ENCODE measurements at places on chromosomes 7 and 10. TPM values are rescaled to one million over a fixed set of nuclear protein-coding genes. Genes with fewer than 3 reads are reported as not detected.

The C10orf71 gene
- total RNA-seq, result not detected

The TBRG4 gene
- total RNA-seq, result 117 TPM

The INMT gene
- 3.2 TPM for total RNA-seq

The ARMH3 gene
- 15.8 TPM for total RNA-seq

The SLC13A1 gene
- total RNA-seq, result 26.2 TPM

The DKK1 gene
- total RNA-seq, result not detected

The NUB1 gene
- 90.8 TPM for total RNA-seq

The MMD2 gene
- total RNA-seq, result not detected

The POU6F2 gene
- total RNA-seq, result 0.80 TPM

DNA sequence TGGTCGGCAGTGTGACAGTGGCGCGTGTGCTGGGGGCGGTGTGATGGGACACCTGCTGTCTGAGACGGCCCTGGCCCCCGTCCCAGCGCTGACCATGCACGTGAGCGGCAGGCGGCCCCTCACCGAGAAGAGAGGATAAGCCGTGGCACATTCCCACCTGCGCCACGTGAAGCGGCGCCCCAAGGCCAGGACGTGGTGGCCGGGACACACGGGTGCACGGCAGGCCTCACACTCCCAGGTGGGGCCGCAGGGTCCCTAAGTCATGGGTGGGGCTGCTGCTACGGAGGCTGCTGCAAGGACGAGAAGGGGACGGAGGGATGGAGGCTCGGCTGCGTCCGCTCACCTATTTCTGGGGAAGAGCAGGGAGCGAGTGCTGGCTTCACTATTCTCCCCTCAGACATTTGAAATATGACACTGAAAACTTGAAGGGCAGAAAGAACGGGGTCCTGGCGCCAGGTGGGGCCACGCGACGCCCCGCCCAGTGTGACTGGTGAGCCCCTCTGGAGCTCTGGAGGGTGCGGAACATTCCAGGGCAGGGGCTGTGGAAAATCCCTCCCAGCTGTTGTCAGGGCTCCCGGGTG is 7.5 kb downstream of the CYP2W1 start:
- H3K27me3 ChIP-seq, result peaks cover 5% of the 10 kb centered on the region
- H3K4me3 ChIP-seq, result no peak overlapping the region
- no peak for DNase-seq
- no peaks in the 10 kb centered on the region for H3K4me1 ChIP-seq
- H3K36me3 ChIP-seq, result no peaks in the 10 kb centered on the region

DNA sequence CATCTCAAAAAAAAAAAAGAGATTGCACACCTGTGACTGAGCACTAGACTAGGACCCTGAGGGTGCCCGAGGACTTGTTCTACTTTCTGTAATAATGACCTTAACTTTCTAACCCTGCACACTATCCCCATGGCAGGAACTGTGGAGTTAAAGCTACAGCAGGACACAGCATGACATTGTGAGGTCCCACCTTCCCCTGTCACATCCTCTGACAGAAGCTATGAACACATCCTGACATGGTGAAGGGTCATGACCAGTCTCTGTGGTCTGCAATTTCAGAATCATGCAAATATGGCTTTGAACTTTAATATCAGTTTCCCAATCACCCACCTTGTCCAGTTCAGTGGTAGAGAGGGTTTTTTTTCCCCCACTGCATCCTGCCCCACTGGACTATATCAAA is 18.5 kb upstream of the SAR1A start:
- no peaks in the 10 kb centered on the region for H3K36me3 ChIP-seq
- no peak overlapping the region for H3K4me3 ChIP-seq
- no peak for DNase-seq
- H3K27me3 ChIP-seq, result no peaks in the 10 kb centered on the region
- no peaks in the 10 kb centered on the region for H3K4me1 ChIP-seq

DNA sequence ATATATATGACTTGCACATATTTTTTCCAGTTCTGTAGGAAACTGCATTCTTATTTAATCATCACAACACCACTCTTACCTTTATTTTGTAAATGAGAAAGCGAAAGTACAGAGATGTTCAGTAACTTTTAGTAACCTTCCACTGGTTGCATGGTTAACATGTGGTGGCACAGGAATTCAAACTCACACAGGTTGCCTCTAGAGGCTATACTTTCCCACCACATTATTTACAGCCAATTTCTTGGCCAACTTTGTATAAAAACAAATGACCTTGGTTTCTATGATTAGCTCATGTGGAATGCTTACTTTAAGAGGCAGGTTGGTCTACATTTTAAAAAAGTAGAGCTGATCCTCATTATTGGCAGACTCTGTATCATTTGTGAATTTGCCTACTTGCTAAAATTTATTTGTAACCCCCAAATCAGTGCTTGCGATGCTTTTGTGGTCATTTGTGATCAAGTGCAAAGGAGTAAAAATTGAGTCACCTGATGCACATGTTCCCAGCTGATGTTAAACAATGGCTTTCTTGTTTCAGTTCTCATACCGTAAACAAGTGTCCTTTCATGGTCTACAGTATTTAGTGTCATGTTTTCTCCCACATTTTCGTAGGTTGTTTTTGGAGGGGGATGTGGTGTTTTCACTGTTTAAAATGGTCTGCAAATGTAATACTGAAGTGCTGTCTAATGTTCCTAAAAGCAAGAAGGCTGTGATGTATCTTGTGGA is 14.8 kb downstream of the BBS9 start:
- DNase-seq, result no peak
- H3K4me3 ChIP-seq, result no peak overlapping the region
- no peaks in the 10 kb centered on the region for H3K4me1 ChIP-seq
- H3K36me3 ChIP-seq, result no peaks in the 10 kb centered on the region

GRCh38 chr7:142746264-142746663 is 3.0 kb upstream of the PRSS1 start:
- no peak for DNase-seq
- H3K27ac ChIP-seq, result no peak overlapping the region
- no peaks in the 10 kb centered on the region for H3K27me3 ChIP-seq

GRCh38 chr10:89327803-89328441 is at the start of gene IFIT3:
Gene IFIT3 (plus strand): TSS chr10:89327997. CDS start chr10:89328074, 77 bp downstream.
- H3K36me3 ChIP-seq, result no peaks in the 10 kb centered on the region
- DNase-seq, result peak; percentile 37
- no peaks in the 10 kb centered on the region for H3K27me3 ChIP-seq
- H3K27ac ChIP-seq, result peak within 1 kb of the TSS; percentile 86
- peaks cover 13% of the 10 kb centered on the region for H3K4me1 ChIP-seq
- peak within 1 kb of the TSS; percentile 53 for H3K4me3 ChIP-seq

GRCh38 chr10:128036746-128037543 is 89.3 kb downstream of the MKI67 start:
- H3K4me1 ChIP-seq, result no peaks in the 10 kb centered on the region
- no peaks in the 10 kb centered on the region for H3K27me3 ChIP-seq
- peak; percentile 81 for DNase-seq
- H3K4me3 ChIP-seq, result no peak overlapping the region
- H3K27ac ChIP-seq, result no peak overlapping the region

- H3K4me3 ChIP-seq, result no peak overlapping the region
- no peaks in the 10 kb centered on the region for H3K36me3 ChIP-seq
- no peak for DNase-seq
- H3K27me3 ChIP-seq, result no peaks in the 10 kb centered on the region
- H3K4me1 ChIP-seq, result peaks cover 31% of the 10 kb centered on the region
- peak overlapping the region; percentile 36 for H3K27ac ChIP-seq
Observed at GRCh38 chr10:123858077-123858681, 33.4 kb downstream of the CPXM2 start.

DNA sequence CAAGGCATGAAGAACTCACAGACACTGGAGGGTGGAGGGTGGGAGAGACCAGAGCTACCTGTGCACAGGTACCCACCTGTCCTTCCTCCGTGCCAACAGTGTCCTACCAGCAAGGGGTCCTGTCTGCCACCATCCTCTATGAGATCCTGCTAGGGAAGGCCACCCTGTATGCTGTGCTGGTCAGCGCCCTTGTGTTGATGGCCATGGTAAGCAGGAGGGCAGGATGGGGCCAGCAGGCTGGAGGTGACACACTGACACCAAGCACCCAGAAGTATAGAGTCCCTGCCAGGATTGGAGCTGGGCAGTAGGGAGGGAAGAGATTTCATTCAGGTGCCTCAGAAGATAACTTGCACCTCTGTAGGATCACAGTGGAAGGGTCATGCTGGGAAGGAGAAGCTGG is 21.8 kb downstream of the PRSS2 start:
- no peak for DNase-seq
- H3K36me3 ChIP-seq, result no peaks in the 10 kb centered on the region
- no peak overlapping the region for H3K4me3 ChIP-seq

DNA sequence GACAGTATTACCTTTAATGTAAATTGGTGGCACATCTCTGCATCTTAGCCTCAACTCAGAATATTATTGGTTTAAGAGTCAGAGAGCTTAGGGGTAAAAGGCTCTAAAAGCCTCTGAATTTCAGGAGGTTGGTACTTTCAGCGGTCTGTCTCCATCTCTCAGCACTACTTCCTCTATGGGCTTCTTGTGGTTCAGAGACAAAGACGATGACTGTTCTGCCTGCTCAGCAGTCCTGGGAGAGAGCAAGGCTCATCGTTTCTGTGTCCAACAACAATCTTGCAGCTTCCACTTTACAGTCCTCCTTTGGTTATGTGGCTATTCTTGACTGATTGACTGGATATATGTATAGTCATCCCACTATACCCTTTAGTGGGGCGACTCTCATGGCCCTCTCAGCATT is 394.7 kb downstream of the AUTS2 start:
- no peak overlapping the region for H3K27ac ChIP-seq
- no peaks in the 10 kb centered on the region for H3K27me3 ChIP-seq
- H3K36me3 ChIP-seq, result no peaks in the 10 kb centered on the region
- no peak overlapping the region for H3K4me3 ChIP-seq
- H3K4me1 ChIP-seq, result no peaks in the 10 kb centered on the region

- H3K4me1 ChIP-seq, result no peaks in the 10 kb centered on the region
- H3K27me3 ChIP-seq, result no peaks in the 10 kb centered on the region
- no peaks in the 10 kb centered on the region for H3K36me3 ChIP-seq
Observed at GRCh38 chr10:8229153-8229552, 174.7 kb downstream of the GATA3 start.

DNA sequence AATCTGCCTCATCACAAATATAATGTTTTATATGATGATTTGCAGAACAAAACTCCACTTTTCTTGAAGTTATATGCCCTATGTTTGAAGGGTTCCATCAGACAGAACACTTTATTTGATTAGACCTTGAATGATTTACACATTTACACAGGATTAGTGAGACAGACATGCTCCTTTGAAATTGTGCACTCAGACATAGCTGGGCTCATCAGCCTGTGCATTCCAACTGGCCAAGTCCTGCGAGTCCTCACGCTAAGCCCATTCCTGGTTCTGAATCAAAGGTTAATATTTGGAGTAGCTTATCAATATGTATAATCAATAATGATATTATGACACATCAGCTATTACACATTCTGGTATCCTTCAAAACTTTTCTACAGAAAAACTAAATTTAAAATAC is 173.6 kb downstream of the MBL2 start:
- no peak overlapping the region for H3K4me3 ChIP-seq
- H3K27me3 ChIP-seq, result no peaks in the 10 kb centered on the region
- no peak for DNase-seq
- no peaks in the 10 kb centered on the region for H3K36me3 ChIP-seq
- no peak overlapping the region for H3K27ac ChIP-seq
- H3K4me1 ChIP-seq, result no peaks in the 10 kb centered on the region

GRCh38 chr10:816958-817357 is 114.5 kb downstream of the LARP4B start:
- H3K4me3 ChIP-seq, result no peak overlapping the region
- no peaks in the 10 kb centered on the region for H3K36me3 ChIP-seq
- no peak overlapping the region for H3K27ac ChIP-seq
- H3K4me1 ChIP-seq, result no peaks in the 10 kb centered on the region

DNA sequence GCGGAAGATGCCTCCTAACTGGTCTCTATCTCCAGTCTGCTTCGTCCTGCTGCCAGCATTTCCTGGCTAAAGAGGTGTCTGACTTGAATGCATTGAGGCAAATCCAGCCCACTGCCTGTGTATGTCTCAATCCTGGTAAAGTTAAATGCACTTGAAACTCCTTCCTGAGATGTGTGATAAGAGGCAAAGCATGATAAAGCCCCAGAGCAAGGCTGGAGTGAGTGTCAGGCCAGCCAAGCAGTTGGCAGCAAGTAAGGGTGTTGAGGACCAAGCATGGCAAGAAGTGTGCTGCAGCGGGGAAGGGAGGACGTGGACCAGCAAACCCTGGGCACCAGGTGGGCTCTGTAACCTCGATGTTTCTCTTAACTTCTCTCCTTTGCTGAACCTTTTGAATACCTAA is 29.1 kb downstream of the LRRC18 start:
- no peaks in the 10 kb centered on the region for H3K27me3 ChIP-seq
- no peak overlapping the region for H3K4me3 ChIP-seq
- H3K27ac ChIP-seq, result no peak overlapping the region
- H3K36me3 ChIP-seq, result no peaks in the 10 kb centered on the region

- no peaks in the 10 kb centered on the region for H3K27me3 ChIP-seq
- H3K4me3 ChIP-seq, result no peak overlapping the region
- no peaks in the 10 kb centered on the region for H3K36me3 ChIP-seq
Observed at GRCh38 chr7:70830426-70830825, 301.5 kb upstream of the GALNT17 start.

DNA sequence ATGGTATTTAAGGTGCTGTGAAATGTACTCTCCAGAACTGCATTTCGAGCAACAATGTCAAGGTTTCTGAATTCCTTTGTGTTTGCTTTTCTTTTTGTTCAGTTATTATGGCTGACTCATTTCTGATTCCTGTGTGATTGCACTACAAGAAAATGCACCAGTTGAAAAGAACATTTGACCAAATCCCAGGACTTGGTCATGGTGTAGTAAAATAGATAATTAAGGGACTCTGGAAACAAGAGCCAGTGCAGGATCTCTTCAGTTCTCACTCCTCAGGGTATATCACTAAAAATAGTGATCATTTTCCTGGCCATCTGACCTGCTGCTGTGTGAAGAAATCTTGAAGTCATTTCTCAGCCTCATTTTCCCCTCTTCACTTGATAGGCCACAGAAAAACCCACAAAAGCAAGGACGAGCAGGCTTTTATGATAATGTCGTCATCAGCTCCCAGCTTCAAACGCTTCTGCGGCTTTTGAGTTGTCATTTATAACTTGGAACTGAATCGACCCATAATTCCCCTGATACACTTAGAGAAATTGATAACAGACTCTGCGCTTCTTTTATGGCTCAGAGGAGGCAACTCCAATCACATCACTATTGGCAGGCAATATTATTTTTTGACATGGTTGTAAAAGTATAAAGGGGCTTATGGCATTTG is 274.7 kb downstream of the HDAC9 start:
- no peak overlapping the region for H3K4me3 ChIP-seq
- H3K4me1 ChIP-seq, result no peaks in the 10 kb centered on the region
- H3K27me3 ChIP-seq, result no peaks in the 10 kb centered on the region
- H3K36me3 ChIP-seq, result no peaks in the 10 kb centered on the region

DNA sequence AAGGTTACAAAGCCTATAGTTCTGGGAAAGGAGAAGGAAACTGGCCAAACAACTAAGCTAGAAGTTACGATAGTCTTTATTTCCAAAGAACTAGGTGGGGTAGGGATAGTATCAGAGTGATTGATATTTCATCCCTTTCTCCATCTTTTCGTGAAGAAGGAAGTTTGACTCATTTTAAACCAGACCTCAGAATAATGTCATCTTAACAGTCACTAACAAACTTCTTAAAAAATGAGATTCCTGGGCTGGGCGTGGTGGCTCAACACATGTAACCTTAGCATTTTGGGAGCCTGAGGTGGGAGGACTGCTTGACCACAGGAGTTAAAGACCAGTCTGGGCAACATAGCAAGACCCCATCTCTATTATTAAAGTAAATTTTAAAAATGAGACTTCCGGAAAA is 69.4 kb downstream of the ARL4A start:
- H3K27ac ChIP-seq, result no peak overlapping the region
- H3K4me1 ChIP-seq, result no peaks in the 10 kb centered on the region
- no peak for DNase-seq

- DNase-seq, result no peak
- H3K4me3 ChIP-seq, result no peak overlapping the region
- H3K27ac ChIP-seq, result no peak overlapping the region
- H3K4me1 ChIP-seq, result peaks cover 6% of the 10 kb centered on the region
- H3K27me3 ChIP-seq, result no peaks in the 10 kb centered on the region
Observed at GRCh38 chr7:106177738-106178592, 65.9 kb upstream of the SYPL1 start.

Measured in Peyer's patch (tissue), 4 donors.